ENCODE measurements at places on chromosomes 3 and 15.
A peak's percentile ranks its signal among the peaks of the same experiment; 100 is the strongest.

DNA sequence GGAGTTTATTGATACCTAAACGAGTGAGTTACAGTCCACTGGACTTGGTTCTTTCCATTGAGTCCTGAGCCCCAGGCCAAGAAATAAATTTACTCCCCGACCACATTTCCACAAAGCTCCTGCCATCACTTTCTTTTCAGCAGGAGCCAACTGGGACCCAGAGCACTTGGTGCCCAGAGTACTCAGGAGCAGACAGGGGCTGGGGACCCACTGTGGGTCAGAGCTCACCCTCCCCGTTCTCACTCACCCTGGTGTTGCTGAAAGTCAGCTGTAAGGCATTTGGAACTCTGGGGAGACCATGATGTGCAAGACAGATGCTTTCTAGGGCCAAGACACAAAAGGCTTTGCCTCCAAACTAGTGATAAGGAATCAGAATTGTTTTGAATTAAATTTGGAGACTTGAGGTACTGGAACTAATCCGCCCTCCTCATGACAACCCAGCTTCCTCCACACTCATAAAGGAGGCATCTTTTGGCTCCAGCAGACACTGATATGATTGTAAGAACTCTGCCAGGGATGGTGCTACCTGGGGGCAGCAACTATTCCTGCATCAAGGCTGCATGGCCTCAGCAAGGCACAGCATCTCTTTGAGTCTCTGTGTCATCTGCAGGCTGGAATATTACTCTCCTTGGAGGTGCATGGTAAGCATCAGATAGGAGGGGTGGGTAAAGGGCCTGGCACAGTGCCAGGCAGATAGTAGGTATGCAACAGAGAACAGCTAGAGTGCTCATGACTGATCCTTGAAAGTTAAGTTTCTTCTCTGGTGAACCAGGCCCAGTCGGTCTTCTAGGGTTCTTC is 7.3 kb upstream of the CAMK1 start:
- no peak for DNase-seq

GRCh38 chr3:30754426-30754825 is 140.0 kb downstream of the GADL1 start:
- DNase-seq: no peak

DNA sequence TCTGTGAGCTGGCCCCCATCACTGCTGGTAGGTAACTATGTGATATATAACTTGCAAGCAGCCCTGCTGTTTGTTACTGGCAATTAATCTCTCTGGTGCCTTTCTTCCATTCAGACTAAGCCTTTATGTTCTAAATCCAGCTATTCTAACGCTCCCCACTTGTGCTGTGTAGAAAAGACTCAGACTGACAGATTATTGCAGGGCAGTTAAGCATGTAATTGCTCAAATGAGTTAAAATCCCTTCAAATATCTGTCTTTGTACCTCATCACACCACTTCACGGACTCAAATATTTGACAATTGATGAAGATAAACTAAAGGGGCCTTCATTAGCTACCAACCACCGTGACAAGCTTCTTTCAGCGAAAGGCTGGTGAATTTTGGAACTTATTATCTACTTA is 416.2 kb downstream of the NR2F2 start:
- no peak for DNase-seq

DNA sequence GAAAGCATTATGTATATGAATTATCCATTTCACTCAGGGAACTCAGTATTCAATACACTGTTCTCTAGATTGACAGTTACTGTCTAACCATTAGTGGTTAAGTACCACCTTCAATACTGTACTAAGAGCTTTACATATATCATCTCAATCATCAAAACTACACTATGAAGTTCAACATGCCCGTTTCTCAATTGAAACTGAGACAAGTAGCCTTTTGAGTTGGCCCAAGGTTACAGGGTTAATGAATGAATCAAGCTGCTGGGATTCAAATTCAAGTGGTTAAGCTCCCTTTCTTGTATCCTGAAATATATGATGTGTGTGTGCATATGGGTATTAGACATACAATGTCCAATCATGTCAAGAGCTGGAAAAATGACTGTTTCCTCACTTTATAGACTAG is 5.8 kb downstream of the TASOR start:
- no peak for DNase-seq

- peak; percentile 25 for DNase-seq
Measured at GRCh38 chr15:90885432-90886290, 1.4 kb downstream of the FES start.

- no peak for DNase-seq
Measured at GRCh38 chr3:99542767-99543518, 95.5 kb upstream of the COL8A1 start.

DNA sequence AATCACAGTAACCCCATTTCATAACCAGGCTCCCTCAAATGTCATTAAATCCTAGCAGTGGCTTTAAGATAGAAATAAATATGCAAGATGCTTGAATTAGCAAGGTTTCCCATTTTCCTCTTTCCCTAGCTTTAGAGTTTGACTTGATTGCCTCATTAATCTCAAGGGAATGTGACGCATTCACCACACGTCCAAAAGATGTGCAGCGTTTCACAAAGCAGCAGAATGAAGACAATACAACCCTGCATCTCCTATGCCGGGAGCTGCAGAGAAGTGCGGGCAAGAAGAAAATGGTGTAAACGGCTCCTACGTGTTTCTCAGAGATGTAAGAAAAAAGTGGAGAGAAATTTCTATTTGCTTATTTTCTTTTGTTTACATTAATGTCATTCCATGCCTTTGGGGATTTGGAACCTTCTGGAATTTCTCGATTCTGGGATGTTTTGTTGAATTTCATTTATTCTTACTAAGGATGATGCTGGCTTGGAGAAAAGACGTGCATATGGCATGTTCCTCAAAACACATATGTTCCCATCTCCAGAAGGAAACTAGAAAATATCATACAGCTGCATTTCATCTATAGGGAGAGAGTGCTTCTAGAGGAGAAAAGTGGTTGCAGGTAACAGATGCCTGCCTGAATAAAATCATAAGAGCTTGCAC is 27.8 kb upstream of the FRMD4B start:
- DNase-seq: no peak

GRCh38 chr15:42373274-42373673 is 14.0 kb downstream of the CAPN3 start:
- DNase-seq: no peak

GRCh38 chr3:184757022-184757651 is 45.3 kb upstream of the MAGEF1 start:
- no peak for DNase-seq

DNA sequence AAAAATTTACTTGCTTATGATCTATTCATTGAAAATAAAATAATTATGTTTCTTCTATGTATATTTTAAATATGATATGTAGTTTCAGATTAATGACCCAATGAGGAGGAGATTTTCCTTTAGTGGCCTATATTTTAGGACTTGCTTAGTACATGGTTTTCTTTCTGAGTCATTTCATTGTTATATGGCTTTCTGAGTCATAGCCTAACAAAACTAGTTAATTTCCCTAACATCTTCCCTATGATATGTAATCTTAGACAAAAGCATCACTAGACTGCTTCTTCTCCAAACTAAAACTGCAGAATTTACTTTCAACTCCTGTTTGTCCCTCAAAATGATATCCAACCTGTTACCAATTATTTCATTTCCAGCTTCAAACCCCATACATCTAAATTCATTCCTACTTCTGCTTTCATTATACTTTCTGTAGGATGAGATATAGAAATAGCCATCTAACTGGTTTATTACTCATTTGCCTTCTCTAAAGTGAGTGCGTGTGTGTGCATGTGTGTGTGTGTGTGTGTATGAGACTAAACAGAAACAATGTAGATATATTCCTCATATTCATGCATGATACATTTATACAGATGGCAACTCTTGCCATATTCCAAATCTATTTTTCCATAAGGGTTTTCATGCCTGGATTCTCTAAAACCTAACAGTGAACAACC is 915.0 kb upstream of the GBE1 start:
- no peak for DNase-seq

GRCh38 chr3:122458992-122459391 is 43.1 kb upstream of the WDR5B start:
- no peak for DNase-seq

GRCh38 chr3:54967731-54968161 is 39.9 kb upstream of the LRTM1 start:
- no peak for DNase-seq

DNA sequence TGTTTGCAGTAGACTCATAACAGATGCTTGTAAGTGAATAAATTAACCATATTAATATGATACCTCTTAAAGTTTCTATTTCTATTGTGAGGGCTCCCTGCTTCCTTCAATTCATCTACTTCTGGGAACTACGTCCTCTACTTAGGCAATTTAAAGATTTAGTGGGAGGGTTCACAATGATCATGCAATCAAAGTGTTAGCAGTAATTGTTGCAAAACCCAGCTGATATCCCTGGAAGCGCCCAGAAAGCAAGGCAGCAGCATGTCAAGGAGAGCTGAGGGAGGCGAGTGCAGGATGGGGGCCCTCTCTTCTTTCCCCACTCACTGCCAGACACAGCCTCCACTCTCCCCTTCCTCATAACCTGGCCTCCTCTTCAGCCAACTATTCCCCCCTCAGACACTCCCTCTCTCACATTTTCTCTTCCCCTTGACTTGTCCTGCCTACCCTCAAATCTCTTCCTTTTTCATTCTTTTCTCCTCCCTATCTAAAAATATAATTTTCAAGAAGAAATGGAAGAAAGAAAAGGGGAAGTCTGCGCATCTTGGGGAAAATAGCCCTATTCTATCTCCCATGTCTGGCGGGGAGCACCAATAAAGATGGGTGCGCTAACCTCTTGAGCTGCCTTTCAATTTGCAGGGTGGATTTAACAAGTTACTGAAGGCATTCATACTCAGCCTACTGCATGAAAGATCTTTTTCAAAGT is 6.6 kb downstream of the TMEM212 start:
- DNase-seq: no peak

GRCh38 chr15:56587686-56588085 is 122.7 kb upstream of the MNS1 start:
- DNase-seq: no peak

- no peak for DNase-seq
Measured at GRCh38 chr15:31269816-31270575, 56.6 kb upstream of the KLF13 start.

DNA sequence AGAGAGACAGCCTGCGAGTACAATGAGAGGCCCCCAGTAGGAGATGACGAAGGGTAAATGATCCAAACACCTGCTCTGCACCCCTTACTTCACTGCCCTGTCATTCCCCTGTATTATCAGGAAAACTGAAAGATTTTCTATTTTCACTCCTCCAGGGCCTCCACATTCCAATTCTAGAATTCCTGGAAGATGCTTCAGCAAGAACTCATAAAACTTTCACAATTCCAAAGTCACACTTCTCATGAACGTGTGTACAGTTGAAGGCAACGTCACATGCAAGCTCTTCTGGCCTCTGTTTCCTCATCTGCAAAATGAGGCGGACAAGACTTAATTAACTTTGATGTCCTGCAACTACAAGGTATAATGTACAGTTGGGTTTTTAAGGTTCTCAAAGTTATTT is 62.8 kb upstream of the SPATA12 start:
- no peak for DNase-seq

DNA sequence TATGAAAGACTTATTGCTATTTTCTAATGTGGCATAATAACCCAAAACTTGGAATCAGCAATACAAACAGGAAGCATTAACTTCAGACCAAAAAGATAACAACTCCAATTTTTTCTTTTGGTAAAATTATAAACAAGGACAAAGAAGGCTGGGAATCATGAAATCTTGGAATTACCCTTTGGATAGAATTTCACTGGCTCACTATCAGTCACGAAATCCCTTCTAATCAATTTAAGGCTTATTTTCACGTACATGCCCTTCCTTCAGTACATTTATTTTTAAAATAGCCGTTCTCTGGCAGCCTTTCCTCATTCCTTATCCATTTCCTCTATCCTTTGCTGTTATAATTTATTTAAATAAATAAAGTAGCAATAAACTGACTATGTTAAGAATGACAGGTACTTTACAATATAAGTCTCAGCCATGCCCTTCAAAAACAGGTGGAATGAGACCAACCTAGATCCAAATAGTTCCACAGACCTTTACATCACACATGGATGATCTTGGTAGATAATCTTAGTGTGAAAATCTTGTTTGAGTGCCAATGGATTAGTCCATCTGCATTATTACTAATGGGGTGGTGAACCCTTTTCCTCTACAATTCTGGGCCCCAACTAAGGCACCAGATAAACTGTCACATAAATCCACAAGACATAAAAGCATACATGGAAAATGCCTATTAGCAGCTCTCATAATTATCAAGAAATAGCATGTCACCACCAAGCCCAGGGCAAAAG is 38.9 kb downstream of the ABI3BP start:
- no peak for DNase-seq

- DNase-seq: peak; percentile 25
Measured at GRCh38 chr15:66619152-66619903, 53.5 kb upstream of the LCTL start.

GRCh38 chr3:126355777-126356372 is 1.3 kb downstream of the KLF15 start:
- DNase-seq: peak; percentile 49

GRCh38 chr15:94312946-94313345 is 81.6 kb downstream of the MCTP2 start:
- DNase-seq: no peak

DNA sequence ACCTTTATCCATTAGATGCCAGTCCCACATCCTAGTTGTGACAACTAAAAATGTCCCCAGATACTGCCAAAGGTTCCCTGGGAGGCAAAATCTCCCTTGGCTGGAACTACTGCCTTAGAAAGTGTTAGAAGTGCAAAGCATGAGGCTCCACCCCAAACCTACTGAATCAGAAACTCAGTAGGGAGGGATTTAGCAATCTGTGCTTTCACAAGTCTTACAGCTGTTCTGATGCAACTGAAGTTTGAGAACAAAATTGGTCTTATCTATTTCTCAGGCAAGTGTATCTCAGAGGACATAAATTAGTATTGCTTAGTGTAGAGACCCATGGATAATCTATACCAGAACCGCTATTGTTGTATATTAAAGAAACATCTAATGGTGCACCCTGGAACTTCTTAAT is 70.2 kb downstream of the CLDN1 start:
- no peak for DNase-seq

GRCh38 chr15:63718590-63719035 is 115.1 kb downstream of the HERC1 start:
- no peak for DNase-seq

GRCh38 chr3:150613709-150614480 is 10.8 kb downstream of the SELENOT start:
- DNase-seq: no peak

- no peak for DNase-seq
Measured at GRCh38 chr3:47635536-47635935, 56.9 kb upstream of the CSPG5 start.

DNA sequence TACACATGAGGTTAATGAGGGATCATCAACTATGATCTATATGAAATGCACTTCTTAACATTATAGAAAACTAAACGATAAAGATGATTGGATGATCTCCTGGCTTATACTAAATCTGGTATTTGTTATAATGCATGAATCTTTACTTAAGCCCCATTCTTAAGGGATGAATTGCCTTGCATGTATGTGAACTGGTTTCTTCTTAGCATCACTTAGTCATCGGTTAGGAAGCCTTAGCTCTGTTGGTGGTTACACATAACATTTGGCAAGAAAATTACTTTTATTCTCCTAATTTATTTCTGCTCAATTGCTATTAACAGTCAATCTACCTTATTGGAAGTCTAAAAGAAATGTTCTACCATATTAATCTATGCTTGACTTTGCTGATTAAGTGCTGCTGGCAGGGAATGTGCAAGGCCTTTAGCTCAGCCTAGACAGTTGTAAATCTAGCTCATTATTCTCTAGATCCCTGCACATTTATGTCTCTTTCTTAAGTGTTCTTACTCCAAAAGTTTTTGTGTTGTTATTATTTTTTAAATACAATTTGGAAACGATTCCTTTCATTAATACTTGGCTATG is 356.0 kb downstream of the ZPLD1 start:
- no peak for DNase-seq
